ENCODE measurements at places on chromosomes 2 and 18.

DNA sequence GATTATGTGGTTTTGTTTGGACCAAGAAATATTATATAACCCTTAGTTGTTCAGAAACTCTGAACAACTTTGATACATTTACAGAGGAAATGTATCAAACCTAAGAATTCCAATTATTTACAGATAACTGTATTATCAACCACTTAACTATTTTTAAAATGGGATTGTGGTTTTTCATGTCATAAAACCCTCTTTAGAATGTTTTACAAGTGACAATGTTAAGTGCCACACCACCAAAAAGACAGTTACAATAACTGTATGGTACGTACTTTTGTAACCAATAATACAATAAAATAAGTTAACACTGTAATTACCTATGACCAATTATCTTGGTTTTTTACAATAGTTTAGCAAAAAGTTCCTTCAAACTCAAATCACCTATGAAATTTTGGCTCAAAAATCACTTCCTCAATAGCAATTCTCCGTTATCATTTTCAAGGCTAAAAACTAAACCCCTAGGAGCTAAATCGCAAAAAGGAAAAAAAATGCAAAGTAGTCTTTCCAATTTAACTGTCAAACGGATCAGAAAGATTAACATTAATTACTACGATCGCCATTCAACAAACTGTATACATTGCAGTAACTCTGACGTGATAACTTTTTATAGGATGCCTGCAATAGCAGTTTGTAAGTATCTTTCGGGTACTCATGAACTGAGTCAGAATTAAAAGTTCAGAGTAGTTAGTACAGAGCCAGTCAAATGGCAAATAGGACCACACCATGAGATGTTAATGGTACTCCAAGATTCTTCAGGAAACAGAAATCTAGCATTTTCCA lies 1.5 kb downstream of the ROCK1 start:
- no peak for DNase-seq

DNA sequence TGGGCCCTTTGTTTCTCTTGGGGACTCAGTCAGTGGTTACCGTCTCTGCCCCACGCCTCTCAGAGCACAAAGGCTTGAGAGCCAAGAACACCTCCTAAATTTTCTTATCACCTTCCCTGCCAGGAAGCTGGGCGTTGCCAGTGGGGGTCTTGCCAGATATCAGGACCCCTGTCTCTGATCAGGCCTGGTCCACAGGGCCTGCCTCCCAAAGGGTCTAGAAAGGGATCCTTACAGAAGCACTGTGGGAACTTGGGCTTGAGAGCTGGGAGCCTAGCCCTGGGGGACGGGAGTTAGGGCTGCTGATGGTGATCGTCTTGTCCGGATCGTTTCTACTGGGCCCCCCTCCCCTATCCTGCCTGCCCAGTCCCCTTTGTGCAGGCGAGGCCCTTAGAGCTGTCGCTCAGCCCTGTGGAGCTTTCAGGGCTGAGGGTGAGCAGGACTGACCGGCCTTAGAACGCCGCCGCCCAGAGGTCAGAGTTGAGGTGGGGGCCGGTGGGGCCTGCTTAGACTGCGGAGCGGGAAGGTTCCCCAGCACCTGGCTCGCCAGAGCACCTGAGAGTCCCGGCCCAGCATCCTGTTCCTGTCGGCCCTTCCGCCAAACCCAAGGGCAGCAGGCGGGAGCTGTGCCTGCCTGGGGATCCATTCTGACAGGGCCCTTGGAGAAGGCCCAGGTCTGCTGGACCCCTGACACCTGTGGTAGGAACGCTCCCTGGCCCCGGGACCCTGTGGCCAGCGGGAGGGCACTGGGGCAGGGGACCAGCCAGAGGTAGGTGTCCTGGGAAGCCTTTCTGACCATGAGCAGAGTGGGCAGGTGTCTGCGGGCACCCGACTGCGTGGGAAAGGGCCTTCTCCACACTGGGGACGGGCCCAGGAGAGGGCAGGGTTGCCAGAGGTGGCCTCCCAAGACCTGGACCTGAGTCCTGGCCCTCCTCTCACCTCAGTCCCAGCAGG lies 956 bp downstream of the ESPNL start:
- no peak for DNase-seq

DNA sequence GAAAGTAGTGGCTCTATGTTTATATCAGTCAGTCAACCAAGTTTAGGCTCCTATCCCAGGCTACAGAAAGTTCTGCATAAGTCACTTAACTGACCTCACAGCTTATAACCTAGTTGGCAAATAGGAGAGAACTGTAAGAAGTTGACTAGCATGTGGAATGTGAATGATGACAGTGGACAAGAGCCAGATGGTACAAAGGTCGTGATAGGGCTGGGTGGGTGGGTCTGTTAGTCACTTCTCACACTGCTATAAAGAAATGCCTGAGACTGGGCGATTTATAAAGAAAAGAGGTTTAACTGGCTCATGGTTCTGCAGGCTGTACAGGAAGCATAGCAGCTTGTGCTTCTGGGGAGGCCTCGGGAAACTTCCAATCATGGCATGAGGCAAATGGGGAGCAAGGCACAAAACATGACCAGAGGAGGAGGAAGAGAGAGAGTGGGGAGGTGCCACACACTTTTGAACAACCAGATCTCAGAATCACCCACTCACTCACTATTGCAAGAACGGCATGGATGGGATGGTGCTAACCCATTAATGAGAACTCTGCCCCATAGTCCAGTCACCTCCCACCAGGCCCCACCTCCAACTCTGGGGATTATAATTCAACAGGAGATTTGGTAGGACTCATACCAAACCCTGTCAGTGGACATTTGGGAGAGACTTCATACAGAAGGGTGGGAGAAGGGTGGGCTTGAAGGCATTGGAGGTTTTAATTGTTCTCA lies 68.8 kb downstream of the LTBP1 start:
- peak; percentile 18 for DNase-seq

- no peak for DNase-seq
Observed at GRCh38 chr2:197307933-197308521, 2.6 kb downstream of the ANKRD44 start.

- no peak for DNase-seq
Observed at GRCh38 chr2:95279435-95280035, 5.3 kb downstream of the PROM2 start.

DNA sequence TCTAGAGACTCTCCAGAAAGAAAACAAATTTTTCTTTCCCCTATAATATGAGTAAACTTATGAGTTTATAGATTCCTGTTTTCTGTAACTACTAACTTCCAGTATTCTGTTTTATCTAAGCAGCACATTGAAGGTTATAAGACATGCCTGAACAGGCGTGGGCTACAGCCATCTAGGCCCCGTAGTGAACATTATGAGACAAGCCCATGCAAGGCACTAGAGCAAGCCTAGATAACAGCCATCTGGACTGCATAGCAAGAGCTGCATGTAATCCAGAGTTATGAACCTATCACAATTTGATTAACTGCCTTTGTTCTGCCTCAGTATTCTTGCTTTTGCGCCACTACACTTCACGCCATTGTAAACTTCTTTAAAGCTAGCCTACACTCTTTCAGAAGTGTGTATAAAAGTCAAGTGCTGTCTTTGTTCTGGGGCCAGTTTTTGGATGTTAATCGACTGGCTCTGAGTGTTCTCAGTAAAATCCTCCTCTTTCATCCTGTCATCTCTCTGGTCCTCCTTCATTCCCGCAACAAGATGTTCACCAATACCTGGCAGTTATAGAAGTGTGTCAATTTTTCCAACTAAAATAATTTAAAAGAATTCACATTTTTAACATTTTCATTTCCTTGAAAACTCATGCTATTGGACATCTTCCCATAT lies 3.0 kb upstream of the SULT1C3 start:
- no peak for DNase-seq

DNA sequence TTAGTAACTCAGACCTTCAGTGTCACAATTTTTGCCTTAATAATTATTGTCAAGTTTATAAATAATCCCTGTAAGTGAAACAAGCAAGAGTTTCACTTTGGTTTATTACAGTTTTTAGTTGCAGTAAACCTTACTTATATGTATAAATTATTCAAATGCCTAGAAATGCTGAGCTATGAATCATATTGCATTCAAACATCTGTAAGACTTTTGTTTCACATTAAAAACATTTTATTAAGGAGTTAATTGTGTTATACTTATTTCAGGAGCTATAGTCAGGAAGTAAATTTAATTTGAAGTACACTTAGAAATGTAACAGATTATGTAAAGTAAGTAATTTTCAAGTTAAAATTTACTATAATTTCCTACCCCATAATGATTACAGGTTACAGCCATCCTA lies 3.9 kb upstream of the ETAA1 start:
- no peak for DNase-seq

- no peak for DNase-seq
Observed at GRCh38 chr2:144154205-144154604, 365.7 kb downstream of the ZEB2 start.

GRCh38 chr2:152499331-152499816 lies 164.4 kb downstream of the FMNL2 start:
- no peak for DNase-seq

- no peak for DNase-seq
Observed at GRCh38 chr18:44143072-44143471, 537.6 kb upstream of the SETBP1 start.

GRCh38 chr2:27920148-27920885 lies 29.8 kb downstream of the BABAM2 start:
- peak; percentile 24 for DNase-seq

- DNase-seq = no peak
Observed at GRCh38 chr2:62201307-62201706, 5.4 kb downstream of the B3GNT2 start.

DNA sequence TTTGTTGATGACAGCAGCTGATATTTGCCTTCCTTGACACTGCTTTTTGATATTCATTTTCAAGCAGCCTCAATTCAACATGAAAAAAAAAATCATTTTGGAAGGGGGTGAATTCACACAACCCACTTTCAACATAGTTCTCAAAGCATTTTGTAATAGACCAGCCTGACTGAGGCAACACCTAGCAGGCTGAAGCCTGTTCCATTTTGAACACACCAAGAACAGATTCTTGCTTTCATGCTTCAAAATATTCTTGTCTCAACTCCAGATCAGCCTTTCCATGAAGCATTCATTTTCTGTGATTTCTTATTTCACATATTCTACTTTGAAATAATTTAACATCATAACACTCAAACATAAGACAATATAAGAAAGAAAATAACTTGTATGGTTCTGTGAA lies 812.6 kb upstream of the POU3F3 start:
- DNase-seq = no peak

GRCh38 chr2:168149986-168150385 lies 97.4 kb downstream of the STK39 start:
- no peak for DNase-seq

DNA sequence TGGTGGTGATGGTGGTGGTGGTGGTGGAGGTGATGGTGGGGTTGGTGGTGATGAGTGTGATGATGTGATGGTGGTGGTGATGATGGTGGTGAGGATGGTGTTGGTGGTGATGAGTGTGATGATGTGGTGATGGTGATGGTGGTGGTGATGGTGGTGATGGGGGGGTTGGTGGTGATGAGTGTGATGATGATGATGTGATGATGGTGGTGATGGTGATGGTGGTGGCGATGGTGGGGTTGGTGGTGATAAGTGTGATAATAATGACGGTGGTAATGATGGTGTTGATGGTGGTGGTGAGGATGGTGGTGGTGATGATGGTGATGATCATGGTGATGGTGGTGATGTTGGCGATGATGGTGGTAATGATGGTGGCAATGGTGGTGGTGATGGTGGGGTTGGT lies 67.7 kb downstream of the RRM2 start:
- DNase-seq = no peak

DNA sequence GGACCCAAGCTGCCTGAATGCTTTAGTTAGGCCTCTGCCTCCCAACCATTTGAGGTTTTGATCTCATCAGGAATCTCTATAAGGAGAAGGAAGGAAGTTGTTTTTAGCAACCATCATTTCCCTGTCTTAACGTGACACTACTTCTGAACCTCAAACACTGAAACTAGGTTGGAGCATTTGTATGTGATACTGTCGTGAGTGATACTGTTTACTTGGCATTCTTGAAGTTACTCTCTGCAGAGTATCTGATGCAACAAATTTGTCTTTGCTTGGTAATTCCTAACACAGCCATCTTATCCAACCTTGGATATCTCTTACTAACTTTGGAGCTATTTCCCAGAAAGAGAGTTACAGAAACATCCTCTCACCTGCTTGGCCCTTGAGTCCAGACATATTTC lies 22.1 kb downstream of the TTLL4 start:
- no peak for DNase-seq

GRCh38 chr2:50658883-50659282 lies 373.0 kb downstream of the NRXN1 start:
- peak; percentile 3 for DNase-seq

DNA sequence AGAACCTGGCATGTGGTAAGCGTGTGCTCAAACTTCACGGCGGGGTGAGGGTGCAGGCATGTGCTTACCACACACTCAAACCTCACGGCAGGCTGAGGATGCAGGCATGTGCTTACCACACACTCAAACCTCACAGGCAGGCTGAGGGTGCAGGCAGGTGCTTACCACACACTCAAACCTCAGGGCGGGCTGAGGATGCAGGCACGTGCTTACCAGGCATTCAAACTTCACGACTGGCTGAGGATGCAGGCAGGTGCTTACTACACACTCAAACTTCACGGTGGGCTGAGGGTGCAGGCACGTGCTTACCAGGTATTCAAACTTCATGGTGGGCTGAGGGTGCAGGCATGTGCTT lies 105.0 kb upstream of the ALKAL2 start:
- DNase-seq = no peak

DNA sequence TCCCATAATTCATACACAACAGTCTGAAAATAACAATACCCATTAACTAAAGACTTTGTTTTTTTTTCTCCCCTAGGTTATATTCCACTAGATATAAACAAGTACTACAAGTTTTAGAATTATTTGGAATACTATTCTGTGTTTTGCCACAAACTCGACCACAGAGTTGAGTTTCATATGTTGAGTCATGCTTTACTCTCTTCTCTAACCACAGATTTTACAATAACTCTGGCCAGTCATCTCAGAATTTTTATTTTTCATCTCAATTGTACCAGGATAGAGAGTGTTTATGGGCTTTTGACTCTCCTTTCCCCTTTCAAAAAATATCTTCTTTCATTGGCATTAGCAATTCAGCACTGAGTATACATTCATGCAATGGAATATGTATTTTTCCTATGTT lies 348.7 kb upstream of the GALNT5 start:
- no peak for DNase-seq

DNA sequence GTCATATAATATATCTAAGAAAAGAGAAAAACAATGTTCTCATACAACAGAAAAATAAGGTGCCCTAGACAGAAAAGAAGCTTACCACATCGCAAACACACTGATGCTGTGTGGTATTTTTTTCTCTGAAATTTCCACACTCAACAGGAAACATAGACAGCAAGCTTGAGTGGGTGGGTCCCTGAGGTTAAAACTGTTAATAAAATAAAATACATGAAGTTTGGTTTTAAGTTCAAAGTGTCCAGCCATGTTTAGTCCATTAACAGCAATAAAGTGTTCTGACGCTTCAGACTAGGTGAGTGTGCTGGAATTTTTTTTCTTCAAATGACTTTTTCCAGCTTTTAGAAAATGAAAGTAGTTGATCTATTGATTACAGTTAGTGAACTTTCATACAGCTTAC lies 83.3 kb upstream of the EPB41L5 start:
- no peak for DNase-seq

- peak; percentile 13 for DNase-seq
Observed at GRCh38 chr2:12824351-12824777, 107.6 kb downstream of the TRIB2 start.

All from HTR-8/SVneo (cell line).